ENCODE measurements at places on chromosomes 16 and 17.
A peak's percentile ranks its signal among the peaks of the same experiment; 100 is the strongest.

DNA sequence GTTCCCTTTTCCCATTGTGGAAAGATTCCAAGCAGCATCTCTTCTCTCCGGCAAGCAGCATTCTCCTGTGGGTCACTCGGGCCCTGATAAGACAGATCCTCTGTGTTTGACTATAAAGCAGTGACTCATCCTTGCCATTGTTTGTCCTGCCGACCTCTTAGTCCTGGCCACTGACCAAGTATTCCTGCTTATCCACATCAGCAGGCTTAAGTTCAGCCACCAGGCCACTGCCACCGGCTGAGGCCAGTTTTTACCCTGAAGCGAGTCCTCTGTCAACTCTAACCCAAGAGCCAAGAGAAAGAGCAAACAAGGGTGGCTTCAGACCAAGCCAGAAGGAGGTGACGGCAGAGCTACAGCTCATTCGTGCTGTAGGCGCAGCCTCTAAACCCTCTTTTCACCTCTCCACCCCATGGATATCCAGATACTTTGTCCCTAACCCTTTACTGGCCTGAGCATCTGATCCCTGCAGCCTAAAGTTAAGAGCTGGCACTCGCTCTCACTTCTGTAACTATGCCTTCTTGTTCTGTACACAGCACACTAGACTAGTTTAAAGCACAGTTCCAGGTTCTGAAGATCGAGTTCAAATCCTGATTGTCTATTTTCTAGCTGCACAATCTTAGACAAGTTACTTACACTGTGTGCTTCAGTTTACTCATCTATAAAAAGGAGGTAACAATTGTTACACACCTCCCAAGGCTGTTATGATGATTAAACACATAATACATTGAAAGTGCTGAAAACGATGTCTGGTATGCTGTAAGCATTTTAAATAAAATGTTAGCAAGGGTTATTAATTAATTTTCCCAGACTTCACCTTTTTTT lies 31.0 kb downstream of the SOX9 start:
- no peak for DNase-seq

- DNase-seq: no peak
Observed at GRCh38 chr17:68860941-68861340, 94.3 kb downstream of the ABCA8 start.

- no peak for DNase-seq
Observed at GRCh38 chr16:1539720-1540555, 6.5 kb downstream of the TMEM204 start.

- DNase-seq: no peak
Observed at GRCh38 chr16:85568519-85568918, 44.6 kb upstream of the GSE1 start.

- DNase-seq: peak; percentile 73
Observed at GRCh38 chr16:27199736-27200135, 3.6 kb upstream of the KDM8 start.

- DNase-seq: no peak
Observed at GRCh38 chr16:55701442-55702319, 45.9 kb downstream of the SLC6A2 start.

DNA sequence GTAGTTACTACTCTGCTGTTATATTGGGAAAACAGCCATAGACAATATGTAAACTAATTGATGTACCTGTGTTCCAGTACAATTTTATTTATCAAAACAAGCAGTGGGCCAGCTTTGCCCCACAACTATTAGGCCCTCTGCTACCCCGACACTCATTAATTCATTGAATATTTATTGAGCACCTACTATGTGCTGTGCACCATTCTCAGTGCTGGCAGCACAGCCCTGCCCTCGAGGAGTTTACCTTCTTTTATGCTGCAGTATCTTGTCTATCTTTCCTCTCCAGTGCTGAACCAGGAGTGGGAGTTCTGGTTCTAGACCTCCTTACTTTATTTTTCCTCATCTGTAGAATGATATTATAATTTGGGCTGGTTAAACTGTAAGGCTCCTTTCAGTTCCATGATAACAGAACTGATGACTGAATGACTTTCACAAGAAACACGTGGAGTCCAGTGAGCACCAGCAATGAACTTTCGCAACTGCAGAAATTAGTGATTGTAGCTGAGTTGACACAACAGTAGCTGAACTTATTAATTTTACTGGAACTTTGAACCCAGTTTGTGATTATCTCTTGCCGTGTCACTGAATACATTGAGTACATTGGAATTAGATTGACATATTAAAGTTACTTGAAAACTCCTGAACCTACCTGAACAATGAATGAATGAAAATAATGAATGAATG lies 2.4 kb downstream of the GOSR2 start:
- no peak for DNase-seq
